ENCODE measurements at places on chromosomes 7 and 10. TPM values are rescaled to one million over a fixed set of nuclear protein-coding genes. Genes with fewer than 3 reads are reported as not detected.

GRCh38 chr7:140597428-140597949, 43.1 kb downstream of the DENND2A start:
- peak; percentile 46 for DNase-seq

DNA sequence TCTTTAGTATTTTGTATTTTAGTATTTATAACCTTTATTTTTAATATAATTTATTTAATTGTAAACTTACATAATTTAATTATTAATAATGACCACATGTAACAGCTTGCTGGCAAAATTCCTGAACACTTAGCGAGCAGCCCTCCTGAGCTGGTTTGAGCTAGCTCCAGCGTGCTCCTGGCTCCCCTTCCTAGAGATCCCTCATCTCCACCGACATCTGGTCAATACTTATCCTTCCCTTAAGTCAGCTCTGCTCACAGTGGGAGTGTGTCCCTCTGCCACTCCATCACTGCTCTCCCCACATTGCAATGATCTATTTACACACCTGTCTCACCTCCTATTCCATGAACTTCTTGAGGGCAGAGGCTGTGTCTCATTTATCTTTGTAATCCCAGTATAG, 20.6 kb upstream of the TBXAS1 start:
- no peak for DNase-seq

- DNase-seq = no peak
These were observed 301.5 kb downstream of the GRID1 start for GRCh38 chr10:86064931-86065662.

GRCh38 chr10:60827791-60828488, 49.7 kb downstream of the CDK1 start:
- DNase-seq = peak; percentile 89

DNA sequence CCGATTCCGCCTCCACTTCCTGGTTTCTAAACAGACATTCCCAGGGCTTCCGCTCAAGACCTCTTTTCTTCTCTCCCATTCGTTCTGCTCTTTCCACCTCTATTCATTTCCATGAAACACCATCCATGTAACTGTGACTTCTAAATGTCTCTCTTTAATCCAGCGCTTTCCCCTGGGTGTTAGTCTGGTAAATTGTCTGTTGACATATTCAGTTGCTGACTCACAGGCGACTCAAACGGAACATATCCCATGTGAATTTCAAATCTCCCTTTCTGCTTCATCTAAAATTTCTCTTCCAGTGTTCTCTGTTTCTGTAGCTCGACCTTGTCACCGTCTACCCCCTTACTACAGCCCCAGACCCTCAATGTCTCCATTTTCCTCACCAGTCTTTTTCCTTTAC, 119.1 kb downstream of the PFKFB3 start:
- peak; percentile 54 for DNase-seq

DNA sequence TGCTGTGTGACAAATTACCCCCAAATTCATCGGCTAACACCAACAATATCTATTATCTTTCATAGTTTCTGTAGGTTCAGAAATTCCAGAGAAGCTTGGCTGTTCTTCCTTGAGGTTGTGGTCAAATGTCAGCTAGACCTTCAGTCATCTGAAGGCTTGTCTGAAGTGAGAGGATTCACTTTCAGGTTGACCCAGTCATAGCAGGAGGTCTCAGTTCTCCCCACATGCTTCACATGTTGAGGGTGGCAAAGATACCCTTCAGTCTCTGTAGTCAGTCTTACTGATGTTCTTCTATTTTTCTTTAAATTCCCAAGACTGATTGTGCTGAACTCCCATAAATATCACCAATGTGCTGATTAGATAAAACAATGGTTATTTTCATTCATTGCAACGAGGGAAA, 1692.0 kb downstream of the REEP3 start:
- DNase-seq = no peak

GRCh38 chr7:36391436-36392198, 2.0 kb downstream of the ANLN start:
- DNase-seq = peak; percentile 84

- peak; percentile 75 for DNase-seq
These were observed at the start of gene UBE2D1 for GRCh38 chr10:58334817-58335305. Gene UBE2D1 (plus strand): TSS chr10:58335006. CDS start chr10:58335202, 196 bp downstream.

DNA sequence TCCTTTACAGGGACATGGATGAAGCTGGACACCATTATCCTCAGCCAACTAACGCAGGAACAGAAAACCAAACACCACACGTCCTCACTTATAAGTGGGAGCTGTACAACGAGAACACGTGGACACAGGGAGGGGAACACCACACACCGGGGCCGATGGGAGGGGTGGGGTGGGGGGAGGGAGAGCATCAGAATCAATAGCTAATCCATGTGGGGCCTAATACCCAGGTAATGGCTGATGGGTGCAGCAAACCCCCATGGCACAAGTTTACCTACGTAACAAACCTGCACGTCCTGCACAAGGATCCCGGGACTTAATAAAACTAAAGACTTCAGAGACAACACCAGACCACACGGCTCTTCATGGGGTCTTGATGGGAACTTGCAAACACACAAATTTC, 82.2 kb upstream of the DIP2C start:
- no peak for DNase-seq

DNA sequence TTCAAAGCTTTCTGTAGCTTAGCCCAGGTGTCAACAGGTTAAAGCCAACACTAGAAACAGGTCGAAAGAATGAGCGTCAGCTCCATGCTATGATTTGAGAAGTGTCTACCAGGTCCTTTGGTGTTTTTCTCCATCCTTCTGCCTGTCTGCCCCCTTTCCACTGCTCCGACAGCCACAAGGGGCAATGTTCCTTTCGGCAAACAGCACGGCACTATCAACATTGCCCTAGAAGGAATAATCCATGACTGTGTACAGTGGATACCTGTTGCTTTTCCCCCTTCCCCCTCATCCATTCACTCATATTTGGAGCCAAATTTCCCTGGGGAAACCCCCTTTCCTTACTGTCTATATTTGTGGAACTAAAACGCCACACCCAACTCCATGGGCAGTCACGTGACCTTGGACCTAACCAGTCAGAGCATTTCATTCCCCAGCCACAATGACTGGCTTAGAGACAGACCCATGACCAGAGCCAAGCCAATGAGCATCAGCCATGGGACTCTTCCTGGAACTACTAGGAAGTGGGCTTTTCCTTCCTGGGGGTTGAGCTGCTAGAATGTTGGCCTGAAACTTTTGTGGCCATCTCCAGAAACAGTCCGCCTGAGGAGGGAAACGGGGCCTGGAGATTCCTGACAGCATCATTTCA, 51.5 kb downstream of the AFAP1L2 start:
- DNase-seq = no peak

DNA sequence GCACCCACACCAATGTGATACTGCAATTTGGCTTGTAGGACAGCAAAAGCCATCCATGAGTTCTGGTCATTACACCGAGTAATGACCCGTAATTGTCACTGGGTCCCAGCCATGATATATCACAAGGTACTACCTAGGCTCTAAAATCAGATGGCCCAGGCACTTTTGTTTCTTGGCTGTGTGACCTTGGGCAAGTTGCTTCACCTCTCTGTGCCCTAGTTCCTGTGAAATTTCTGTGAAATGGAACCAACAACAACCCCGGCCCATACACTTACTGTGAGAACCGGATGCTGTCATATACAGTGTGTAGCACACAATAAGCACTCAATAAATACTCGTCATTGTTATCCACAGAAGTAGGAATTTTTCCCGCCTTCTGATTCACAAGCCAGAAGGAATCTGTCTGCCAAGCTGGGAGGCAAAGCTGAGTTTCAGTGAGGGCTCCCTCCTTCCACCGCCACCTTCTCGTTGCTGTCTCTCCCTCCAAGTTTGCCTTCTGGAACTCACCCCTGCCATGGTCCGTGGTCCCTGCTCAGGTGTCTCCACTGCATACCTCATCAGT, 6.4 kb upstream of the CYTH3 start:
- no peak for DNase-seq

DNA sequence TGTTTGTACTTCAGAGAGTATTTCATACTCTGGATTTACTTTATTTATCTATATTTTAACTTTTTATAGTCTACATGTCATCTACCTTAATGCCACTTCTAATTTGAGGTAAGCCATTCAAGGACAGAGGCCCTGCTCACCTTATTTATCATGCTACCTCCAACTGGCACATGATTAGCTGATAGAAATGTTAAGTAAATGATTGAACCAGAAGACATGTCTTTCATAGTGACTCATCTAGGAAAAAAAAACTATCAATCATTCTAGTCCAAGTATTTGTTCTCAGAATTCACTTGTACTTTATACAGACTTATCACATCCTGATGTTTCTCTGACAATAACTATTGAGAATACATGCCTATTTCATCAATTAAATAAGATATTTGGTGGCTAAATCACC, 856.3 kb downstream of the XPNPEP1 start:
- no peak for DNase-seq

DNA sequence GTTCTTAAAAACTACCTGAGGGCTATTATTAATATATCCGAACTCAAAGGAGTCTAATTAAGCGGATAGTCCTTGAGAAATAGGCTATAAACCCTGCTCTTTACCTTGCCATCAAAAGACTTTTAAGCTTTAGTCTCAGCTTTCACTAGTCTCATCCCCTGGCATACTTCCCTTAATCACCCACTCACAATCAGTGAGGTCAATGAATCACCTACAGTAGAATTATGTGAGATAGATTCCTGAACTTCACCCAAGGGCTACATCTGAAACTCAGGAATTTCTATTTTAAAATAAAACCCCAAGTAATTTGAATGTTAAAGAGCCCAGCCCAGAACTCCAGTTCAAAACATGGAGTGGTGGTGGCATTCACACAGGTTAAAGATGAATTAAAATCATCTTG, 108.7 kb downstream of the ETV1 start:
- DNase-seq = peak; percentile 89

- no peak for DNase-seq
These were observed 32.7 kb upstream of the NRCAM start for GRCh38 chr7:108488768-108489538.

- DNase-seq = peak; percentile 50
These were observed 40.2 kb upstream of the PROSER2 start for GRCh38 chr10:11782793-11783557.

GRCh38 chr10:12334186-12334530, 15.2 kb upstream of the CAMK1D start:
- DNase-seq = no peak

GRCh38 chr10:110226543-110226925, 19.1 kb downstream of the MXI1 start:
- peak; percentile 76 for DNase-seq

- DNase-seq = no peak
These were observed 246.0 kb upstream of the NFE2L3 start for GRCh38 chr7:25906003-25906402.

DNA sequence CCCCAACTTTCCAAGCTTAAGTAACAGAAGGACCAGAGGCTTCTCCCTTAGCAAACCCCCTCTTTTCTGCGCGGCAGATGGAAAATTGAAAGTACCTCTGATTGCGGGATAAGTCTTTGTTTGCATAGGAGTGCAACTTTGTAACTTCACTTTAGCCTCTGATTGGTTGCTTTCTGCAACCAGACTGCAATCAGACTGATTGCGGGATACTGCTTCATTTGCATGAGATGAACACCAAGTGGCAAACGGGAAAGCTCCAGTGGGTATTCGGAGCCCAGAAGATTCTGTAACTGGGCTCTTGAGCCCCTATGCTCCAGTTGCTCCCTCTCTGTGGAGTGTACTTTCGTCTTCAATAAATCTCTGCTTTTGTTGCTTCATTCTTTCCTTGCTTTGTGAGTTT, 260.6 kb downstream of the BAMBI start:
- DNase-seq = no peak

GRCh38 chr10:4683838-4684237, 142.2 kb upstream of the AKR1E2 start:
- DNase-seq = no peak

- DNase-seq = peak; percentile 51
These were observed 180.5 kb upstream of the PRSS58 start for GRCh38 chr7:142438235-142438922.

GRCh38 chr7:22998519-22998896, 15.4 kb downstream of the HYCC1 start:
- no peak for DNase-seq

- DNase-seq = no peak
These were observed 2.2 kb downstream of the FGFR2 start for GRCh38 chr10:121595806-121596688.

GRCh38 chr10:19168584-19168983, 120.0 kb downstream of the MALRD1 start:
- DNase-seq = no peak

KCP gene
- not detected for total RNA-seq

NME8 gene
- total RNA-seq = not detected

PTEN gene
- 7.1 TPM for total RNA-seq

CTAGE6 gene
- not detected for total RNA-seq

ATOH7 gene
- total RNA-seq = 0.07 TPM

CNTNAP2 gene
- total RNA-seq = not detected

SPDYE1 gene
- not detected for total RNA-seq

STEAP1B gene
- total RNA-seq = 1.2 TPM
